Keratinocyte (primary cell): ENCODE measurements at places on chromosomes 7 and 10.

- H3K36me3 ChIP-seq, result no peaks in the 10 kb centered on the region
- H3K27me3 ChIP-seq, result no peaks in the 10 kb centered on the region
- no peak for DNase-seq
- no peak overlapping the region for H3K27ac ChIP-seq
- no peak overlapping the region for H3K4me3 ChIP-seq
Measured at GRCh38 chr10:35876248-35876647, 234.2 kb upstream of the FZD8 start.

- peak; percentile 19 for DNase-seq
- no peak overlapping the region for H3K27ac ChIP-seq
- H3K27me3 ChIP-seq, result no peaks in the 10 kb centered on the region
- H3K36me3 ChIP-seq, result no peaks in the 10 kb centered on the region
Measured at GRCh38 chr10:36779238-36779846, 346.1 kb upstream of the ANKRD30A start.

DNA sequence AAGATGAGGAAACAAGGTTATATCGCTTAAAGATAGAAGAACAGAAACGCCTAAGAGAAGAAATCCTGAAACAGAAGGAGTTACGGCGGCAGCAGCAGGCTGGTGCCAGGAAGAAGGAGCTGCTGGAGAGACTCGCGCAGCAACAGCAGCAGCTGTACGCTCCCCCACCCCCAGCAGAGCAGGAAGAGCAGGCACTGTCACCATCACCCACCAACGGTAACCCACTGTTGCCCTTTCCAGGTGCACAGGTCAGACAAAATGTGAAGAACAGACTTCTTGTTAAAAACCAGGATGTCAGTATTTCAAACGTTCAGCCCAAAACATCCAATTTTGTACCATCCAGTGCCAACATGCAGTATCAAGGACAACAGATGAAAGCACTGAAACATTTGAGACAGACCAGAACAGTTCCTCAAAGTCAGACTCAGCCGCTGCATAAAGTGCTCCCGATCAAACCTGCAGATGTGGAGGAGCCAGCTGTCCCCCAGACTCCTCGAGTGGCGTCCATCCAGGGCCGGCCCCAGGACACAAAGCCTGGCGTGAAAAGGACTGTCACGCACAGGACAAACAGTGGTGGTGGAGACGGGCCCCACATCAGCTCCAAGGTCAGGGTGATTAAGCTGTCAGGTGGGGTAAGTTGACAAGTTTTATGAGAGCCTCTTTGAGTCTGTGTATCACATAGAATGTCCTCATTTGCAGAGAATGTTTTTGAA, 67.1 kb downstream of the SHH start:
- no peak overlapping the region for H3K4me3 ChIP-seq
- peaks cover 22% of the 10 kb centered on the region for H3K36me3 ChIP-seq
- no peak for DNase-seq
- H3K27me3 ChIP-seq, result no peaks in the 10 kb centered on the region
- H3K27ac ChIP-seq, result no peak overlapping the region
- no peaks in the 10 kb centered on the region for H3K4me1 ChIP-seq

DNA sequence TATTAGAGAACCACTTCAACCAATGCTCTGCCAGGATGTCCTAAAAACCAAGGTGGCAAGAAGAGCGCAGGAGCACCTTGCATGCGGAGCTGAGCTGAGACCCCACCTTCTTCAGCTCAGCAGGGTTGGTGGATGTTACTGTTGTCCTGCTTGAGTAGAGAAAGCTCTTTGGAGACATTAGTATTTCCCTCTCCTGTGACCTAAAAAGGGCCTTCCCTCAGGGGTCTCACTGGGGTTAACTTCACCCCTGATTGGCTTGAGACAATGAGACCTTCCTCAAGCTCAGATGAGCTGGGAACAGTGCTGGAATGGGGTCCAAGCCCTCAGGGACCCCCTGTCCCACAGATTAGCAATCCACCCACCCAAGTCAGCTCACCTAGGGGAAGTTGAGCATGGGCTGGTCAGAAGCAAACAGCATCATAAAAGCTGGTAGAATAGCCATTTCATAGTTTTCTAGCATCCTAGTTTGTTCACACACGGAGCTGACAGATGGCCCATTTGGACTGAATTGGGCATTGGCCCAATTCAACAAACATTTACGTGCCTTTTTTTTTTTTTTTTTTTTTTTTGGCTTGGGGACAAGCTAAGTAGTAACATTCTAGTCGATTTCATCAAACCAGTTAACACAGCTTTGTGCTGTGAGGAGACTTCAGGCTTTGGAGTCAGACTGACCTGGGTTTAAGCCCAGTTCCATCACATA, 100.6 kb upstream of the HABP2 start:
- H3K27ac ChIP-seq, result no peak overlapping the region
- no peak overlapping the region for H3K4me3 ChIP-seq
- DNase-seq, result no peak
- no peaks in the 10 kb centered on the region for H3K4me1 ChIP-seq
- no peaks in the 10 kb centered on the region for H3K36me3 ChIP-seq

- H3K27me3 ChIP-seq, result no peaks in the 10 kb centered on the region
- no peak overlapping the region for H3K4me3 ChIP-seq
- H3K4me1 ChIP-seq, result no peaks in the 10 kb centered on the region
- no peaks in the 10 kb centered on the region for H3K36me3 ChIP-seq
Measured at GRCh38 chr7:18855796-18856195, 261.6 kb downstream of the TWIST1 start.

- no peak for DNase-seq
- H3K4me3 ChIP-seq, result no peak overlapping the region
- H3K4me1 ChIP-seq, result no peaks in the 10 kb centered on the region
- H3K36me3 ChIP-seq, result no peaks in the 10 kb centered on the region
- no peaks in the 10 kb centered on the region for H3K27me3 ChIP-seq
Measured at GRCh38 chr10:3661271-3661670, 123.7 kb downstream of the KLF6 start.

- peaks cover 4% of the 10 kb centered on the region for H3K36me3 ChIP-seq
- DNase-seq, result no peak
- H3K27ac ChIP-seq, result peak within 1 kb of the TSS; percentile 88
- H3K27me3 ChIP-seq, result no peaks in the 10 kb centered on the region
- peaks cover 20% of the 10 kb centered on the region for H3K4me1 ChIP-seq
Measured at GRCh38 chr10:93482145-93482834, at the start of gene MYOF. Gene MYOF, minus strand, starts transcription at chr10:93482334. Its CDS starts 140 bp downstream, at chr10:93482194.

- H3K27ac ChIP-seq, result no peak overlapping the region
- no peak overlapping the region for H3K4me3 ChIP-seq
- H3K36me3 ChIP-seq, result no peaks in the 10 kb centered on the region
- H3K27me3 ChIP-seq, result no peaks in the 10 kb centered on the region
Measured at GRCh38 chr7:139762886-139763285, 14.9 kb downstream of the HIPK2 start.

DNA sequence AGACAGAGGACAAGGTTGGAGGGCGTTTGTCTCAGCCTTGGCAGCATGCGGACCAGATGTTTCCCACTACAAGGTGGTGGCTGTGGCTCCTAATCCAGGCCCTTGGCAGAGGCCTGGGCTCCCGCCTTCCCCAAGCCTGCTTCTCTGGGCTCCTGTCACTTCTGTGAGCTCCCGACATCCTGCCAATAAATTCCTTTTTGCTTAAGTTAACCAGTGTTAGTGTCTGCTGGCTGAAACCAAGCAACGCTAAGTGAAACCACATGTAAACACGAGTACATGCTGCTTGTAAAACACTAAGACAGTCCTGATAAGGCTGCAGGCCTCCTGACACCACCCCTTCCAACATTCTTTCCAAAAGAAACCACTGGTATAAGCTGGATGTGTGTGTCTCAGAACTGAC, 263.6 kb upstream of the ZMIZ1 start:
- H3K4me1 ChIP-seq, result no peaks in the 10 kb centered on the region
- DNase-seq, result no peak
- H3K27ac ChIP-seq, result no peak overlapping the region
- peaks cover 32% of the 10 kb centered on the region for H3K27me3 ChIP-seq

DNA sequence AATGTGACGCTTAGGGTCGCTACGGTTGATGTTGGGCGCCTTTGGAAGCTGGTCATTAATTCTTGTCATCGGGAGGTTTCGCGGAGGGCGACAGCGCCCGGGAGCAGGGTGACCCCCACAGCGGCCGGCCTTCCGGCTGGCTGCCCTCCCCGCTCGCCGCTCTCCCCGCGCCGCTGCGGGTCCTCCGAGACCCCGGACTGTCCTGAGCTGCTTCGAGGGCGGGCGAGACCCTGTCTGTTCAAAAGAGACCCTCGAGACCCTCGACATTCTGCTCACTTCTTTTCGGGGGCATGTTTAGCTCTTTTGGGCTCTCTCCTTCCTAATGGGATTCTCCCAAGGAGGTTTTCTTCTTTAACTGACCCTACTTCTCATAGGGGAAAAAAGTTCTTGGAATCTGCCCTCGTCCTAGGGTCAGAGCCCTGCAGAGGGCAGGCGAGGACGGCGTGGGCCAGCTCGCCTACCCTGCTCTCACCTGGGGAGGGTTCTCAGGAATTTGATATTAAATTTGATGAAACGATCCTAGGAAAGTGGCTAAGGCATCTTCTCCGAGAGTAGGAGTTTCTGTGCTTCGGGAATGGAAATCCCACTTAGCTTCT, 257.0 kb downstream of the OTUD1 start:
- no peak for DNase-seq
- no peak overlapping the region for H3K4me3 ChIP-seq
- no peaks in the 10 kb centered on the region for H3K36me3 ChIP-seq
- no peak overlapping the region for H3K27ac ChIP-seq

GRCh38 chr10:117218654-117219053, 21.4 kb downstream of the KCNK18 start:
- no peak overlapping the region for H3K27ac ChIP-seq
- peaks cover 19% of the 10 kb centered on the region for H3K27me3 ChIP-seq
- no peak for DNase-seq
- H3K4me1 ChIP-seq, result peaks cover 9% of the 10 kb centered on the region

- no peaks in the 10 kb centered on the region for H3K27me3 ChIP-seq
- H3K27ac ChIP-seq, result no peak overlapping the region
- H3K4me3 ChIP-seq, result no peak overlapping the region
- no peaks in the 10 kb centered on the region for H3K36me3 ChIP-seq
Measured at GRCh38 chr7:24769014-24769830, 12.0 kb upstream of the GSDME start.

GRCh38 chr7:11427686-11428273, 404.2 kb downstream of the THSD7A start:
- no peak for DNase-seq
- no peak overlapping the region for H3K27ac ChIP-seq
- H3K4me3 ChIP-seq, result no peak overlapping the region
- H3K27me3 ChIP-seq, result no peaks in the 10 kb centered on the region
- no peaks in the 10 kb centered on the region for H3K36me3 ChIP-seq
- no peaks in the 10 kb centered on the region for H3K4me1 ChIP-seq

GRCh38 chr7:50981743-50982142, 199.0 kb upstream of the GRB10 start:
- DNase-seq, result no peak
- H3K4me3 ChIP-seq, result no peak overlapping the region
- H3K27ac ChIP-seq, result no peak overlapping the region
- H3K4me1 ChIP-seq, result no peaks in the 10 kb centered on the region
- H3K36me3 ChIP-seq, result no peaks in the 10 kb centered on the region

DNA sequence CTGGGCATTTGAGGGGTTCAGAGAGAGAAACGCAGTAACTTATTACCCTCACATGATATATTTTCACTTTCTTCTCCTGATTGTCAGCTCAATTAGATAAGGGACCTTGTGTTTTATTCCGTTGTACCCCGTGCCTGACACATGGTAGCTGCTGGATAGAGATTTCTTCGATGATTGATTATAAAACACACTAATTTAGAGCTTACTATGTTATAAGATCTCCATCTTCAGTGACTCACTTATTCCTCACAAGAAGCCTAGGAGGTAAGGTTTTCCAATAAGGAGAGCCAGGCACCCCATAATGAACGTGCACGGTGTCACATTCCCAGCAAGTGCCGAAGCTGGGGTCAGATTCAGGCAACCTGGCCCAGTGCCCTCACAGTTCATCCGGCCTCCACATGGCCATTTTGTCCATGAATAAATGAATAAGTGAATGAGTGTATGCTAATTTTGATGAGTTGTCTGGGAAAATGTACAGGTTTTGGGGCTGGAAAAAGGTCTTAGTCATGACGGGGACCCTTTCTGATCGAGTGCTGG, 138.1 kb upstream of the CDCA7L start:
- H3K4me1 ChIP-seq, result peaks cover 10% of the 10 kb centered on the region
- no peak for DNase-seq
- peaks cover 5% of the 10 kb centered on the region for H3K27me3 ChIP-seq
- H3K27ac ChIP-seq, result no peak overlapping the region
- no peaks in the 10 kb centered on the region for H3K36me3 ChIP-seq
- H3K4me3 ChIP-seq, result peak overlapping the region; percentile 76

DNA sequence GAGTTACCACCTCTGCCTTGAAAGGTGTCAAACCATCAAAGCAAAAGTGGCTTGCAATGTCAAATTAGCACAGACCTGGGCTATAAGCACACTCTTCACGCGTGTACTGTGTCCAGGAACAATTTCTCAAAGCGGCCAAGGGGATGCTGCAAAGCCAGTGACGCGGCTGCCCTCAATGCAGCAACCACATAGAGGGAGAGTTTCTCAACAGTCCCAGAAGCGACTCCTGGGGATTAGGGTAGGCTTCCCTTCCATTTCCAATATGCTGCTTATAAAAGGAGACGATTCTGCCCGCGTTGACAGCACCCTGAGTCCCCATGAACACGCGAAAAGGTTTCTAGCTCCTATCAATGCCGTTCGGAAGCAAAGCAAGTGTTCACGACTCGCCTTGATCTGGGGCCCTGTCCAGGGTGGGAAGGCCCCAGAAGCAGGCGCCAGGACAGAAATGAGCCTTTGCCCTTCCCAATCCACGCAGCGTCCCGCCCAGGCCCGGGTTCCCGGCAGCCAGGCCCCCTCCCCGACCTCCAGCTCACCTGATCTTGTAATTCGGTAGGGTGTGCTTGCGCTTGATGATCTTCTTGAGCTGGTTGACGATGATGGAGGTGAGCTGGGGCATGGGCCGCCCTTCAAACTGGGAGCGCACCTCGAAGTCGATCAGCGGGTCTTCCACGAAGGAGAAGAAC, 1.3 kb downstream of the PDZD8 start:
- peak overlapping the region; percentile 90 for H3K4me3 ChIP-seq
- H3K4me1 ChIP-seq, result peaks cover 30% of the 10 kb centered on the region
- H3K36me3 ChIP-seq, result no peaks in the 10 kb centered on the region
- peak overlapping the region; percentile 31 for H3K27ac ChIP-seq

GRCh38 chr7:107016312-107016711, 28.2 kb upstream of the PRKAR2B start:
- H3K4me3 ChIP-seq, result no peak overlapping the region
- no peaks in the 10 kb centered on the region for H3K36me3 ChIP-seq
- no peaks in the 10 kb centered on the region for H3K27me3 ChIP-seq
- no peaks in the 10 kb centered on the region for H3K4me1 ChIP-seq

GRCh38 chr10:85864868-85865526, 501.6 kb downstream of the GRID1 start:
- no peaks in the 10 kb centered on the region for H3K27me3 ChIP-seq
- H3K4me3 ChIP-seq, result no peak overlapping the region
- no peak for DNase-seq
- H3K27ac ChIP-seq, result no peak overlapping the region
- no peaks in the 10 kb centered on the region for H3K4me1 ChIP-seq
